Posterior cingulate gyrus (tissue), 11 donors: ENCODE measurements at places on chromosomes 3 and 15.

DNA sequence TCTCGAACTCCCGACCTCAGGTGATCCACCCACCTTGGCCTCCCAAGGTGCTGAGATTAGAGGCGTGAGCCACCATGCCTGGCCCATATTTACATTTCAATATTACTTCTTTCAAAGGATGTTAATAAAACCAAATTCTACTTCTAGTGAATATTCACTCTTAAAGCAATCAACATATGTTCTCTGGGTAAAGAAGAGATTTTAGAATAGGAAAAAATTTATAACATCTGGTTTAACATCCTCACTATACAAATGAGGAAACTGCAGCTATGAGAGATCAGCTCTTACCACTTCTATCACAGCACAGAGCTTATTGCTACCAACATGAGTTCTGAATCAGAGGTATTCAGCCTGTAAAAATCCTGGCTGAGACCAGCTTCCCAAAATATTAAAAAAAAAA, 48.7 kb downstream of the IL17RD start:
- DNase-seq = no peak

- DNase-seq = no peak
Measured at GRCh38 chr3:12756635-12757034, 2.4 kb downstream of the TMEM40 start.

DNA sequence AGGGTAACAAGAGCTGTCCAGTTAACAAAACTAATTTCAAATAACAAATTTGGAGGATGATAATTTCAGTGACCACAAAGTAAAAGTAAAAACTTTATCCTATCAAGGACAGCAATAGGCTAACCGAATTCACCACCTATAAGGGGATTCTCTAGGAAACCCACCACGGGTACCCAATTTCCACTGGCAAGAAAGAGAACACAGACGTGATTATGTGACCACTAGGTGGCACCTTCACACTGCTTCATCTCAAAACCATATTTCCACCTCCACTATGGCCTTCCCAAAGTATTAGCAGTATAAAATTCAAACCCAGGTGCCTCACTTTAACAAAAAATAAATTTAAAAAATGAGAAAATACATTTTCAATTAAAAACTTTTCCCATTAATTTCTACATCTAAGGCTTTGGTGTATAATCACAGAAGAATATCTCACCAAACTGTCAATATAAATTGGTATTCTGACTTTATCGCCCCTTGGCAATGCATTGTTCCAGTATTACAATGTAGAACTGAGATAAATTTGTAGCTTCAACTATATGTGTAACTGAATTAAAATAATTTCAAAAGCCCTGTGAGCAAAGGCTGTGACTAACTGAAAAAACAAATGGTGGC, 96.5 kb downstream of the FSIP1 start:
- peak; percentile 31 for DNase-seq

DNA sequence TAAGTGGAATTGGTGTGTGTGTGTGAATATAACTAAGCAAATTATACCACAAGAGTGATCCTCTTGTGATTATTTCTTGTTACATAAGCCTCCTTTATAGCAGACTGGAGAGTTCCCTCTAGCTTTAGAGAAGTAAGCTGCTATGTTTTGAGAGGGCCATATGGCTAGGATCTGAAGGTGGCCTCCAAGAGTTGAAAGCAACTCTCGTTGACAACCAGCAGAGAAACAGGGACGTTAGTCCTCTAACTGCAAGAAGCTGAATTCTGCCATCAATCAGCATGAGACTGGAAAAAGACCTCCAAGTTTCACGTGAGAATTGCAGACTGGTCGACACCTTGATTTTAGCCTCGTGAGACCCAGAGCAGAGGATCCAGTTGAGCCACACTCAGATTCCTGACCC, 278.5 kb upstream of the ZNF717 start:
- no peak for DNase-seq

GRCh38 chr3:129672412-129672811, 65.9 kb upstream of the PLXND1 start:
- no peak for DNase-seq

- DNase-seq = no peak
Measured at GRCh38 chr3:139546772-139547171, 7.2 kb upstream of the RBP1 start.

GRCh38 chr3:128787256-128788253, 61.6 kb downstream of the RAB7A start:
- no peak for DNase-seq

DNA sequence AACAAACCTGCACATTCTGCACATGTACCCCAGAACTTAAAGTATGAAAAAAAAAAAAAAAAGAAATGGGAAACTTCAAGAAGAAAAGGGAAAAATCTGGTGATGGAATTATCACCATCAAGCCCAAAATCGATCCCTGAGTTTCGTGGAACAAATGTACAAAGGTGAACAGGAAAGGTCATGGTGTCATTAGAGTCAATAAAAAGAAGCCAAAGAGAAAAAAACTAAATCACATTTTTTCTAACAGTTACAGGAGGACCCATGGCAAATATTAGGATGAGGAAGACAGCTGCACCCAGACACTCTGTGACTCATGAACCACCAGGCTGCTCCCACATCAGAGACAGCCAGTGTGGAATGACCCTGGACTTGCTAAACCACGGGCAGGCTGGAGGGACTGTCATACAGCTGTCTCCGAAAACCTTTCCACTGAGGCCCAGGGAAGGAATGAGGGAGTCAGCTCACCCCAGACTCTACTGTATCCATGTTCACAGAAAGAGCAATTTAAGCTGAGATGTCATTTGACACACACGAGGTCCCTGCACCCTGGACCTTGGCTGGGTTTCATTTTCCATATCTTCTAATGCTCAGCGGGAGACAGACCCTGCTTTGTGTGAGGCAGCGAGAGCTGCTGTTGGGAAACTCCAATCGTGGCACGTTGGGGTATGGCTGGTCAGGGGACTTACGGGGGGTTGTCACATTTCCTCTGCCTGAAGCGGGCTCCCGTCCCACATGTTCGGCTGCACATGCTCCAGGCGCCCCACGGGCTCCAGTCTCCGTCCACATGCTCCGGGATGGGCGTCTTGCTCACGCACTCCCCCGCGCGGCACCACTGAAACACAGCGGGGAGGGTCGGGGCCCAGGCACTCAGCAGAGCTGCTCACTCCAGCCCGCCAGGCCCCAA, 210.2 kb downstream of the ADAMTS17 start:
- DNase-seq = no peak

DNA sequence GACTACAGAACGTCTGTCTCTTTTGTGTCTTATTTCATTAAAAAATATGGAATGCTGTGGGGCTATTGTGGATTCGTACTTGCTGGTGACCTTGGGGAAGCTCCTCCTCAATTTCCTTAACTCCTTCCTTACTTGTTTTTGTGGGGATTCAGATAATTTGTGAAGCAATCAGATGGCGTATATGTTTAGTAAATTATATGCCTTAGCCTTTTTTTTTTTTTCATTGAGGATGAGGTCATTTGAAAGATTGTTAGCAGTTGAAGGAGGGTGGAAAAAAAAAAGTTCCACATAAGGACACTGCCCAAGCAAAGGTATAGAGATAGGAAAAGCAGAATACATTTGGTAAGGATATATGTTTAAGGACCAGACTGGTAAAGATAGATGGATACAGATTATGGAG, 3.3 kb downstream of the RNF13 start:
- no peak for DNase-seq

DNA sequence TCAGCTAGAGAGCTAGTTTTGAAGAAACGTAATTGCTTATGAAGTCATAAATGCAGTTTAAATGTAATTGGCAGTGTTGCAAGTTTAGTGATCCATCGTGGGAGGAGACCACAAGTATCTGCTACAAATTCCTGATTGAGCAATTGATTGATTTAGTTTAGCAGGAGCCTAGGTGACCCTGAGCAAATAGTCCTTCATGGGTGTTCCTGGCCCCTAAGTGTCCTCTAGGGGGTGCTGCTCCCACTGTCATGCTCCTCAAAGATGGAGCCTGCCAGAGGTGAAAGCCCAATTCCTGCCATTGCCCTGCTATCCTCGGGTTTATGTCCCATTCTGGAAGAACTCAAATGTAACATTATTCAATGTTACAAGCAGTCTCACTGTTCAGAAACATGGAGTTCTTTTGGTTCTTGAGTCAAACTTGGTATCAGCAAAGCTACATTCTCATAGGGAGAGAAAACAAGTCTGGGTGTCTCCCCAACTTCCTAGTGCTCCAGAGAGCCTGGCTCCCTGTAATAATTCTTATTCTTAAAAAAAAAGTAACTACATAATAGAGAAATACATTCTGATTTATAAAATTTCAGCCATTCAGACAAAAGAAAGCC, 29.8 kb upstream of the SENP5 start:
- DNase-seq = peak; percentile 32

DNA sequence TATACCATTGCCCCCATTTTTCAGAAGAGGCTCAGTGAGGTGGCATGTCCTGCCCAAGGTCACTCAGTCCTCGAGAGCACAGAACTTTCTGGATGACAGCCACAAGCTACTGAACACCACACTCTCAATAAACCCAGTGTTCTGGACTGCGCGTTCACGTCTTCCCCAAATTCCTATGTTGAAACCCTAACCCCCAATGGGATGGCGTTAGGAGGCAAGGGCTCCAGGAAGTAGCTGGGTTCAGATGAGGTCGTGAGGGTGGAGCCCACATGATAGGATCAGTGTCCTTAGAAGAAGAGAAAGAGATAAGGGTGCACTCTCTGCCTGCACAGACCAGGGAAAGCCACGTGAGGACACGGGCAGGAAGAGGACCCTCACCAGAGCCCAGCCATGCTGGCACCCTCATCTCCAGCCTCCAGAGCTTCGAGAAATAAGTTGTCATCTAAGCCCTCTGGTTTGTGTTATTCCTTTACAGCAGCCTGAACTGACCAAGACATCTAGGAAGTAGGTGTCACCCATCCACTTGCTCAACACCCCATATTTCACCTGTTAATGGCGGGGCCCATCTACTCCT, 324.0 kb downstream of the UACA start:
- DNase-seq = no peak

GRCh38 chr3:114597871-114598270, 304.0 kb downstream of the TIGIT start:
- no peak for DNase-seq

DNA sequence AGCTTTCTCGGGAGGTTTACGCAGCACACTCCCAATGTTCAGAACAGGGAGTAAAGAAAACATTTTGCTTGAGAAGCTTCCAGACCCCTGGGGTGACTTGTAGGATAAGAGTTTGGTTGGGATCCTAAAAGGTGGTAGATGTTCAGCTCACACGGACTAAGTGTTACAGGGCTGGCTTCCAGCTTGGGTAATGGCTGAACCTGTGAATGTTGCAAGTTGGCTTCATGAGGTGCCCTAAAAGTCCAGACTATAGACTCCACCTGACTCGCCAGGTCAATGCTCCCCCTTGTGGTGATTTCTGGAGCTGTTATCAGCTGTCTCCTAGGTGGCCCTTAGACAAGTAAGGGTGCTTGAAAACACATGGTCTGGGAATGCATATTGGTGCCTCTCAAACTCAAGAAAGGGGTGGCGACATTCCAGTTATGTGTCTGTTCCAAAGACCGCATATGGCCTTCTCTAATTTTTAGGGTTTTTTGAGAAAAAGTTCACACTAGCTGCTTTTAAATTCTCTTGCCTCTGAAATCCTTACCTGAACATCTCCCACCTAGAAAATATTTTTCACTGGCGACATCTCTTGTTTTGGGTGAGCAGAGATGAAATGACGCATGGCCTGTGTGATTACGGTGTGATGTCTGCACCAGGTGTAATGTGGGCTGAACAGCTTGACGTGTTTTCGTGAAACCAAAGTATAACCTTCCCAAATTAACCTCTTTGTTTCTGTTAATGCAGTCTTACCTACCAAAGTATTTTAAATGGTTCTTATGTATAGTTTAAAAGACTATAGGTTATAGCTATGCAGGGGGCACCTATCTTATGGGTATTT, 175.7 kb upstream of the KBTBD8 start:
- peak; percentile 43 for DNase-seq

DNA sequence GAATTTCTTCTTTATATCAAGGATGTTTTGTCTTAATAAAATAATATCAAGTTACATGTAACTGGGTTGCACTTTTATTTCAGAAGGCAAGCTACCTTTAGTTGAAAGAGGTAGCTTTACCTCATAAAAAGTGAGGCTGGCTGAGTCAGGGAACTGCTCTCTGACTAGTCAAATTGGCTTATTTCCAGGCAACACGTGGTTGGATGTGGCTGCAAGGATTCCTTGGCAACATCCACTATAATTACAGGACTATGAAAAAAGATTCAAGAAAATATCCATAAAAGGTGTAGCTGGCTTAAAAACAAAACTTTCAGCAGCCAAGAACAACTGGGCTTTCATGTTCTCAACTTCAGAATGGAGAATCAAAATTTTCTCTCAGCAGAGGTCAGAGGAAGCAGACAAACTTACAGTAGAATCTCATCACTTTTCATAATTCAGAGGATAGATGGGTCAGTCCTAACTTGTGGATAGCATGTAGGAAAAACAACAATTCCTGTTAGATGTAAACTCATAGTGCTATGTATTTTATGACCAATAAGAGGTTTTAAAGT, 779.1 kb downstream of the MECOM start:
- DNase-seq = no peak

- no peak for DNase-seq
Measured at GRCh38 chr3:69867941-69868505, 128.8 kb downstream of the MITF start.

DNA sequence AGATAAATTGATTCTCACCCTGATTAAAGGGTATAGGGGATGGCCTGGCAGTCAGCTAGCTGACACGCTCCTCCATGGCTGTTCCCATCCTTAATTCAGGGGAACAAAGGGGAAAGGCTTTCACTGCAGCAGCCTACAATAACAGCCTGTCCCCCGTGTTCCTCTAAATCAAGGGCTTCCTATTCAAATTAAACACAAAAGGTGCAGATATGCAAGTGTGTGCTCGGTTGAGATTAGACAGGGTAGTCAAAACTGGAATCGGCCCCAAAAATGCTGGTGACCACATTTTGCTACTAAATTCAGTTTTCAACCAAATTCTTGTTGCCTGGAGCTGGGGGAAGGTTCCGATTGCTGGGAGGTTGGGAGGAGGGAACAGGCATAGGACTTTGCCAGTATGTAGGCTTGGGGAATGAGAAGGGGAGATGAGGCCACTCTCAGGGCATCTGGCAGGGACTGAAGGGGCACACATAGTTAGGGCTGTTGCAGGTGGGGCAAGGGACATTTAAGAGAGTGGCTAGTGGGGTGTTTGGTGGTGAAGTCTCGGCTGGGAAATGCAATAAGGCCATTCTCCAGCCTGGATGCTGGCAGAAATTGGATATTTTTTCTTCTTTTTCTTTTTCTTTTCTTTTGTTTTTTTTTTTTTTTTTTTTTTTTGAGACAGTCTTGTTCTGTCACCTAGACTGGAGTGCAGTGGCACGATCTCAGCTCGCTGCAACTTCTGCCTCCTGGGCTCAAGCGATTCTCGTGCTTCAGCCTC, 32.9 kb upstream of the CTSH start:
- no peak for DNase-seq
